Immature natural killer cell (primary cell): ENCODE measurements at places on chromosomes 12 and 14. TPM values are rescaled to one million over a fixed set of nuclear protein-coding genes. Genes with fewer than 3 reads are reported as not detected.

- no peak for DNase-seq
- no peak overlapping the region for H3K4me3 ChIP-seq
- H3K27me3 ChIP-seq = no peaks in the 10 kb centered on the region
- no peaks in the 10 kb centered on the region for H3K36me3 ChIP-seq
- H3K27ac ChIP-seq = no peak overlapping the region
Observed at GRCh38 chr12:56803750-56804149, 40.6 kb downstream of the HSD17B6 start.

DNA sequence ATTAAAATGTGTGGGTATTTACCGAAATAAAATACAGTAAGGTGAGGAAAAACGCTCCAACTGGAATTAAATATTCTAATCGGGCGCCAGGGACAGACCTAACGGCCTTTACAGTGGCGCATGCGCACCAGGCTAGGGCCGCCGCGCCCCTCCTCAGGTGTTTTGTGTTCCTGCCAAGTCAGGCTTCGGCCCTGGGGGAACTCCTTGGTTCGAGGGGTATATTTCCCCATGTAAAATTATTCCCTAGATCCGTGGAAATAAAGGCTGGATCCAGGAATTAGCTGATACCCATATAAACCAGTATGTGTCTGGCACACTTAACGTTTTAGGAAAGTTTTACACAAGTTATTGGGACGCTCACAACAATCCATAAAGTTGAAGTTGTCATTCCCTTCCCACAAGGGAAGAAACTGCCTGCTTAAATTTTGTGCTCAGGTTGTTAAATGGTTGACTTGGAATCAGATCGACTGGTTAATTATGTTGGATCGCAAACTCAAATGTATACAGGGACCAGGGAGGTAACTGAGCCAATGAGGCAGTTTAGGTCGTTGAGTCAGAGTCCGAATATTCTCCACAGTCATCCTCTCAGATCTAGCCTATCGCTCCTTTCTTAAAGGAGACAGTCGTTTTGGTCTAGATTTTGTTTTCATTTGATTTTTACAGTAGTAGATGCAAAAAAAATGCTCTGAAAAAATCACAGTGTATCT is 621 bp upstream of the ANAPC7 start:
- H3K36me3 ChIP-seq = no peaks in the 10 kb centered on the region
- peak; percentile 82 for DNase-seq
- H3K27me3 ChIP-seq = peaks cover 8% of the 10 kb centered on the region
- H3K27ac ChIP-seq = peak overlapping the region; percentile 98
- H3K4me3 ChIP-seq = peak overlapping the region; percentile 96

DNA sequence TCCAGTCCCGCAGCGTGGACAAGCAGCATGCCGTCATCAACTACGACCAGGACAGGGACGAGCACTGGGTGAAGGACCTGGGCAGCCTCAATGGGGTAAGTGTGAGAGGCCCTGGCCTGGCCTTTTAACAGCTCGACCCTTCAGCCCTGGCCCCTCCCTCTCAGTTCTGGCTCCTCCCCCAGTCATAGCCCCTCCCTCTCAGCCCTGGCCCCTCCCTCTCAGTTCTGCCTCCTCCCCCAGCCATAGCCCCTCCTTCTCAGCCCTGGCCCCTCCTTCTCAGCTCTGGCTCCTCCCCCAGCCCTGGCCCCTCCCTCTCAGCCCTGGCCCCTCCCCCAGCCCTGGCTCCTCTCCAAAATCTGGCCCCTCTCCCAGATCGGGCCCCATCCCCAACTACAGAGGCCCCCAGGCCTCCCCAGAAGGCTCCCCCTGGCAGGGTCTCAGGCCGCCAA is 11.2 kb downstream of the CEP170B start:
- DNase-seq = peak; percentile 22
- no peak overlapping the region for H3K27ac ChIP-seq
- H3K36me3 ChIP-seq = no peaks in the 10 kb centered on the region
- H3K4me1 ChIP-seq = peaks cover 6% of the 10 kb centered on the region

DNA sequence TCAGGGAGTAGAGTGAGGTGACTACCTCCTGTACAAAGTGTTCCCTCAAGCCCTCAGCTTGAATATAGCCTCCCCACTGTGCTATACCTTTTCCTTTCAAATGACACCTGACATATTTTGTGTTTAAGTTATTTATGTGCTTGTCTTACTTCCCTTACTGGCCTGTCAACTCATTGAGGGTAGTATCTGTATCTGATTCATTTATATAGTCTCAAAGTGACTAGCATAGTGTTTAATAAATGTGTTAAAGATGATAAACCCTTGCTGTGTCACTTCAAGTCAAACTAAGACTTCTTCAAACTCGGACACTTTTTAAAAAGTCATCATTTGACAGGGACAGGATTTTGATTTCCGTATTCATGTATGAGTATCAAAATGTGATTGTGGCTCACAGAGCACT is 52.1 kb downstream of the APAF1 start:
- peaks cover 59% of the 10 kb centered on the region for H3K36me3 ChIP-seq
- no peak for DNase-seq
- H3K4me3 ChIP-seq = no peak overlapping the region
- H3K4me1 ChIP-seq = peaks cover 13% of the 10 kb centered on the region
- H3K27ac ChIP-seq = no peak overlapping the region

DNA sequence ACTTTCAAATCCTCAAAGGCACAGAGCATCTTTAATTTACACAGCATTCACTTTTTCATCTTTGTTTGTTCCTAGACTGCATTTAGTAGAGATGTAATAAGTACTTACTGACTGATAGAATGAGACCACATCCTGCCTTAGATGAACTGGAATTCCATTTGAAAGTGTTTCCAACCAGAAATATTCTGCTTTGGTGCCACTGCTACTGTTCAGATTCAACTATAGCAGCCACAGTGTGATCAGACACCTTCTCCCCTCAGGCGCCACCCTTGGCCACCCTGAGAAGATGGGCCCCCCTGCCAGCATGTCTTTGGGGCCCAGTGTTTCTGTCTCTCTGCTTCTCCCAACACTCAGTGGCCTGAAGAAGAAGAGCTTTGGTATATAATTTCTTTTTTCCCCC is 449.1 kb downstream of the RAD51B start:
- H3K36me3 ChIP-seq = no peaks in the 10 kb centered on the region
- peak; percentile 53 for DNase-seq
- peaks cover 60% of the 10 kb centered on the region for H3K4me1 ChIP-seq
- peak overlapping the region; percentile 92 for H3K27ac ChIP-seq
- H3K27me3 ChIP-seq = no peaks in the 10 kb centered on the region
- H3K4me3 ChIP-seq = peak overlapping the region; percentile 38

TSPAN19 gene
- polyA plus RNA-seq = not detected

RNU4-1 gene
- not detected for polyA plus RNA-seq

NTS gene
- not detected for polyA plus RNA-seq

CLEC2A gene
- polyA plus RNA-seq = not detected
